Cardiac fibroblast (primary cell): ENCODE measurements at places on chromosomes 4 and X.

DNA sequence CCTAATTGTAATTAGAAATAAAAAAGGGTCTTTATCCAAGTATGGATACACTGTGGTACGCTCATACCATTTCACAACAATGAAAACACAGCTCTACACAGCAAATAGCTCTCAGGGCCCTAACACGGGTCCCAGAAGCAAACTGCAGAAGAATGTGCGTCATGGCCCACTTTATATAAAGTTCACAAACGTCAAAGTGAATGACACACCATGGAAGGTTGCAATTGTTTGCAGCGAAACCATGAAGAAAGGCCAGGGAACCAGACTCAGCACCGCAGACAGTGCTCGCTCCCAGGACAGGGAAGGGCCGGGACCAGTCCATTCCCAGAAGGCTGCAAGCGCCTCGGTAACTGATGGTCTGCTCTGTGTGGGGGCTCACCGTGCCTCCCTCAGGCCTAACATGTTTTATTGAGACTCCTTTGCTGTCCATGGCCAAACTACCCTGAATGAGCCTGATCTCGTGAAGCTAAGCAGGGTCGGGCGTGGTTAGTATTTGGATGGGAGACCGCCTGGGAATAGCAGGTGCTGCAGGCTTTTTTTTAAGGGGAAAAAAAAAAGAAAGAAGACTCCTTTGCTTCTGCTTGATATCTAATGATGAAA, 47.8 kb downstream of the ACOX3 start:
- peak; percentile 9 for DNase-seq

- peak; percentile 7 for DNase-seq
These were observed 2.1 kb upstream of the MTNR1A start for GRCh38 chr4:186557486-186557885.

DNA sequence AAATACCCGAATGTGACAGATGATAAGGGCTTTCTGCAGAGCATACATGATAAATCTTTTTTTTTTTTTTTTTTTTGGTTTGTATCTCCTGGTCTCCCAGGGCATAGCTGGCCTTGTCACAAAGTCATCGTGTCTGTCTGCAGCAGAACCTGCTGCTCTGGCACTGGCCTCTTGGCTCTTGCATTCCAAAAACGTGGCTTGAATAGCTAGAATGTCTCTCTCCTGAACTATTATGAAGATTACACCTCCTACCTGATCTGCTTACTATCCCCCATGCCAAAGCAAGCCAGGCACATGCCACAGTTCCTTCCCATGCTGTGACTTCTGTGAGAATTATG, 50.4 kb upstream of the SCRG1 start:
- no peak for DNase-seq

DNA sequence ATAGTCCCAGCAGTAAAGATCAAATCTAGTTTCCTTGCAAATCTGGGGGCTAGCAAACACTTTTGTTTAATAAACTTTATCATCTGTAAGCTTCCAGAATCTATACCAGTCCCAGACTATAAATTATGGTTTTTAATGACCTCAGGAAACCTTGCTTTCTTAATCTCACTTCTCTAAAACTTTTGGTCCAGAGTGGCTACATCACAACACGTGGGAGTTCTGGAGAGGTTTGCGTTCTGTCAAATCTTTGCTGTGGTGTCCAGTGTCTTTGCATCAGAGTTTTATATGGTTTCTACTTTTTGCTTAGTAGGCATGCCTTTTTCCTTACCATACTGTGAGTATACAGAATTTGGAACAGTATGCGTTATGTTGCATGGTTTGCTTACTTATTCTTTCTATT, 193.9 kb downstream of the ANK2 start:
- DNase-seq = no peak

- no peak for DNase-seq
These were observed 23.0 kb upstream of the PDZD4 start for GRCh38 chrX:153853180-153853901.

DNA sequence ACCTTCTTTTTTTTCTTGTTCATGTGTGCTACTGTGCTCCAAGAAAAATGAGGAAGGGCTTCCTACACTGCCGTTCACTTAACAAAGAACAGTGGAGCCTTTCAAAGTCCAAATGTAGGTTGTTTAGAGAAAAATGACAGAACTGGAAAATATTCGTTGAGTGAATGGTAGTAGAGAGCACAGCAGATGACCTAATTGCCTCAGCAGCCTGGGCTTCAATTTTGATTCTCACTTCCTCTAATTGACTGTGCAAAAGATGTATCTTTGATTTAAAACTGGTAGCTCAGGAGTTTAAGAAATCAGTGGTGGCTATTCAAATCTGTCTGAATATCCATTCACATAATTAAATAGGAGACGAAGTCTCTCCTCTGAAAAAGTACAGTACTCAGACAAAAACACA, 5.2 kb downstream of the NLGN4X start:
- no peak for DNase-seq
